Activated CD4-positive, alpha-beta T cell treated with anti-CD3 and anti-CD28 coated beads, Interleukin-2, amount 50 U/mL, for 1 hour (primary cell): ENCODE measurements at places on chromosomes 5 and 9.

GRCh38 chr9:112443200-112443599 lies 43.4 kb upstream of the KIAA1958 start:
- peak; percentile 23 for DNase-seq

DNA sequence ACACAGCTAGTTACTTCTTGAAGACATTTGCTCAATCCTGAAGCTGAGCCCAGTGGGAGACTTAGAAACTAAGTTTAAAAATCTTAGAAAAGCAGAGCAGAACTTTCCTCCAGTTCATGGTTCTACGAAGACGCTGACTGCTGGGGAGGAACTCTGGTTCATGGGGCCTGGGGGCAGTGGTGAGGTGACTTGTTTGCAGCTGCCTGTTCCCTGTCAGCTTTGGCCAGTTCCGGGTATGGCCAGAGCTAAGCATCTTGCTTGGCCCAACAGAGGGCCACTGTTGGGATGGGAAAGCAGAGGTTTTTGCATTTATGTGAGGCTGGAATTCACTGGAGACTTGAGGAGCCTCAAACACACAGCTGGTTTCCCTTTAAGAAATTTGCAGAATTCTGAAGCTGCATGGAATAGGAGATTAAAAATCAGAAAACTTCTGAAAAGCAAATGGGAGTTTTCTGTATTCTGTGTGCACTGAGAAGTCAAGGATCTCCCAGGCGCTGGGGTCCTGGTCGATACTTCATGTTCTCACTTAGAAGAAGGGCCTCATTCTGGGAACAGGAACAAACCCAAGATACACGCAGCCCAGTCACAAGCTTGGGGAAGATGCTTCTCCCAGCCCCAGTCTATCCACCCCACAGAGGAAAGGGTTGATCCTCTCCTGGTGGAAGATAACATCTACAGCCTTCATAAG lies 10.6 kb upstream of the HMHB1 start:
- no peak for DNase-seq

DNA sequence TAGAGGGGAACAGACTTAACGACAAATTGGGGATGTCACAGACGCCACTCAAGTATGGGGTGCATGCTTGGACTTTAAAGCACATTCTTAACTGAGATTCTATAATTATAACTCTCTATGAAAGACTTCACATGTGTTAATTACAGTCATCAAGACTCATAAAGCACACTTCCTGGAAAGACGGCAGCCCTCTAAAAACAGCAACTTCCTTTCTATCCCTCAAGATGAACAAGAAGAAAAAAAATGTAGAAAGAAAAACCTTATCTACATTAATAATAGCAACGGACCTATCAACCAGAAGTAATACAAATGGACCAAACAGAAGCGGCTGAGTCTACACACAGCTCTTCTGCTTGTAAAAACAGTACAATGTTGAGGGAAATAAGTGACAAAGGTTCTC lies 21.2 kb downstream of the GNAQ start:
- DNase-seq: no peak

- DNase-seq: no peak
Observed at GRCh38 chr9:92170848-92171247, 55.6 kb upstream of the SPTLC1 start.

GRCh38 chr9:93473411-93473810 lies 20.0 kb upstream of the FAM120AOS start:
- no peak for DNase-seq

DNA sequence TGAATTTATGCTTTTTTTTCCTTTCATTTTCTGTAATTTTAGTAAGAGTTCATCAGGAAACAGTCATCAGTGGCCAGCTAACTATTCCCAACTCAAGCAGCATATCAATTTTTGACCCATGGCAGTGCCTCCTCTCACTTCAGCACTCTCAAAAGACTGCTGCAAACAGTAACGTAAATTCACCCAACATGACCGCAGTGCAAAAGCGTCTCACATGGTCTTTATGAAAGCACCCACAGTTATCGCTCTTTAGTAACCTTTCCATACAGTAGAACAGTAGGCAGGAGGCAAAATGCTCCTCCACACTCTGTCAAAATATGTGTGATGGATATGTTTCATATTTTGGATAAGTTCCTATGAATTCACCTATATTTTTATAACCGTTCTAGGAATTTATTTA lies 48.6 kb downstream of the PARP8 start:
- DNase-seq: no peak

GRCh38 chr5:159106569-159107282 lies 7.0 kb upstream of the EBF1 start:
- peak; percentile 66 for DNase-seq

- DNase-seq: no peak
Observed at GRCh38 chr5:172042183-172042582, 35.7 kb upstream of the FBXW11 start.

- DNase-seq: no peak
Observed at GRCh38 chr5:166856791-166857190, 1434.7 kb upstream of the WWC1 start.

- DNase-seq: no peak
Observed at GRCh38 chr9:10858817-10859216, 246.0 kb upstream of the PTPRD start.

GRCh38 chr9:121353241-121354061 lies 16.6 kb downstream of the STOM start:
- DNase-seq: no peak

- no peak for DNase-seq
Observed at GRCh38 chr9:84867186-84867585, 197.7 kb downstream of the NTRK2 start.

DNA sequence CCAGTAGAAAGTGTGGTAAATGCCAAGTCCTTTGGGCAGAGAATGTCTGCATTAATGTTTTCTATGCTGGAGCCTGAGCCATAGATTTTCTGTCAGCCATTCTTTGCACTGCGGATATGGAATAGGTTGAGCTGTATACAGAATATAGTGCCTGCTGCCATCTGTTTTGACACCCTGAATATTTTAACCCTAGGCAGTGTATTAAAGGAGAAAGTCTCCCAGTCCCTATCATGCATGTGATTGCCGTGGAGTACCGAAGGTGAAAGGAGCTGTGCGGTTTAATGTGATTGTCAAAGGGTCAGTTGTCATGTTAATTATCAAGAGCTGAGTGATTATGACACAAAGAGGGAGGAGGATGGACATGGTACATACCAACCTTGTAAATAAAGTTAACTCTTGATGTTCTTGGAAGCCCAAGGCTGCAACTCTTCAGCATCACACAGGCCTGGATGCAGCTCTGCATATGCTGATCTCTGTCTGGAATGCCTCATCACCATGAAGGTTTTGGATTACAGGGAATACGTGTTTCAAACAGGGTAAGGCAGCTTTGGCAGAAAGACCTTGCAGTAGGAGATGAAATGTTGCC lies 247.1 kb upstream of the ELAVL2 start:
- DNase-seq: no peak

- DNase-seq: no peak
Observed at GRCh38 chr5:16626696-16627264, 10.0 kb upstream of the RETREG1 start.

- DNase-seq: no peak
Observed at GRCh38 chr9:116687754-116688135, 640 bp downstream of the TRIM32 start.

DNA sequence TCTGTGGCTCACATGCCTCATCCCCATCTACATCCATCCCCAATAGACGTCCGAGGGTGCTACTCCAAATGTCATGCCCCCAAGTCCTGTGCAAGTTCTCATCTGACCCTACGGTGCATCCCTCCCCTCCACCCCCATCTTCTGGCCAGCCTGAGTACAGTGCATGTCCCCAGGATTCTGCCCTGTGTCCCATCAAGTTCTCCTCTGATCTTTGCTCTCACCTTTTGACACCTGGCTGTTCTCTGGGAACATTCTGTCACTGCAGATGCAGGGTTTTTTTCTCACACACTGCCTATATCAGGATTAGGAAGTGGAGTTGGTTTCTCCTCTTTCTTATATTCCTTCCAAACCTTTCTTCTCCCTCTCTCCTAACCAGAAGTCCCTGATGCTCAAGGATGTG lies 377.2 kb downstream of the GADD45G start:
- DNase-seq: no peak

DNA sequence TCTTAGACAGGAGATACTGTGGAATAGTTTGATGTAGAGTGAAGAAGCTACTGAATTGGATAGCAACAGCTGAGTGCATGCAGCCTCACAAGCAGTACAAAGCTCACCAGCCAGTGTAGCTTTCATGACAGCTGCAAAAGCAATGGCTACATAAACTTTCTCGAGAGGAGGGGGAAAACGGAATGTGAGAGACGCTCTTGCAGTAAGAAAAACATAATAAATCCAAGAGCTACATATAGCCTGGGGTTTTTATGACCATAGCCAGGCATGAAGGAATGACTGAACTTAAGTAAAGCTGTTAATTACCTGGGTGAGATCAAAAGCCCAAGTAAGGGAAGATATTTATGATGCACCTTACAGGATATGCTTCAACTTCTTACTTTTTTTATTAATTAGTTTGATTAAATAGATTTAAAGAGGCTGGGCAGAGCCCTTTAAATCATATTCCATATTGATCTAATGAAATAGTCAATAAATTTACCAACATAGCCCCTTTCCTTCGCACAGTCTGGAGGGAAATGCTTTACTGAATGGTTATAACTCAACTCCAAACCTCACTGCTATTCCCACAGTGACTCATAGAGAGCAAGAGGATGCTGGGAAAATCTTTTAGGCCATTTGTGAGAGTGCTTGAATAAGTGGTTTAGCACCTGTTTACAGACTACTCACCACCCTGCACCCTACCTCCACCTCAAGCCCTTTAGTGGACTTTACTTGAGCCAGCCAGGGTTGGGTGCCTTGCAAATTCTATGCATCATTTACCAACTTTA lies 407.2 kb upstream of the CLINT1 start:
- DNase-seq: no peak

GRCh38 chr9:125472926-125473701 lies 211.5 kb downstream of the GAPVD1 start:
- DNase-seq: no peak

DNA sequence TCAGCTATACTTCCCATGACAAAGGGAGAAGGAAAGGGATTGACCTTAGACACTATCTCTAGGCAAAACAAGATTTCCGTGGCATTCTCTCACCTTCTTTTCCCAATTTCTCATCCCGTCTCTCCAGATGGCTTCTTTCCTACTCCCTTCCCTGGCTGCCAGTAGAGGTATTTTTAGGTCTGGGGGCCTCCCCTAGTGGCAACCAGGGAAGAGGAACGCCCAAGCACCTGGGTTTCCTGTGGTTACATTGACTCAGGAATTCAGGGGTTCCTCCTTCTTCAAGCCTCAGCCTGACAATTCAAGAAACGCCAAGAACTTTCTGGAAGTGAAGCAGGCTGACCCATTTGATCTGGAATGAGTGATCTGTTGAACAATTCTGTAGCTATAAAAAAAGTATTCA lies 111.5 kb upstream of the OSMR start:
- DNase-seq: no peak

DNA sequence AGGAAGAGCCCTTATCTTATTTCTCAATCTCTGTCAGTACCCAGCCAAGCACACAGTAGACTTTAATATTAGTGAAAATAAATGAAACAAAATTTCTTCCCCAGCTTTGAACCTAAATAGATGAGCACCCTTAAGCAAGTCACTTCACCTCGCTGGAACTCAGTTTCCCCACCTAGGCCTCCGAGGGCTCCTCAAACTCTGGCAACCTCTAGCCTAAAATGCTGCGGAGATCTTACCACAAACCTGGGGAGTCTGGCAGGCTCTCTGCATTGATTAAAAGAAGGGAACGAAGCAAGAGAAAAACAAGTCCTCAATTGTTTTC lies 326 bp downstream of the RIGI start:
- DNase-seq: no peak

DNA sequence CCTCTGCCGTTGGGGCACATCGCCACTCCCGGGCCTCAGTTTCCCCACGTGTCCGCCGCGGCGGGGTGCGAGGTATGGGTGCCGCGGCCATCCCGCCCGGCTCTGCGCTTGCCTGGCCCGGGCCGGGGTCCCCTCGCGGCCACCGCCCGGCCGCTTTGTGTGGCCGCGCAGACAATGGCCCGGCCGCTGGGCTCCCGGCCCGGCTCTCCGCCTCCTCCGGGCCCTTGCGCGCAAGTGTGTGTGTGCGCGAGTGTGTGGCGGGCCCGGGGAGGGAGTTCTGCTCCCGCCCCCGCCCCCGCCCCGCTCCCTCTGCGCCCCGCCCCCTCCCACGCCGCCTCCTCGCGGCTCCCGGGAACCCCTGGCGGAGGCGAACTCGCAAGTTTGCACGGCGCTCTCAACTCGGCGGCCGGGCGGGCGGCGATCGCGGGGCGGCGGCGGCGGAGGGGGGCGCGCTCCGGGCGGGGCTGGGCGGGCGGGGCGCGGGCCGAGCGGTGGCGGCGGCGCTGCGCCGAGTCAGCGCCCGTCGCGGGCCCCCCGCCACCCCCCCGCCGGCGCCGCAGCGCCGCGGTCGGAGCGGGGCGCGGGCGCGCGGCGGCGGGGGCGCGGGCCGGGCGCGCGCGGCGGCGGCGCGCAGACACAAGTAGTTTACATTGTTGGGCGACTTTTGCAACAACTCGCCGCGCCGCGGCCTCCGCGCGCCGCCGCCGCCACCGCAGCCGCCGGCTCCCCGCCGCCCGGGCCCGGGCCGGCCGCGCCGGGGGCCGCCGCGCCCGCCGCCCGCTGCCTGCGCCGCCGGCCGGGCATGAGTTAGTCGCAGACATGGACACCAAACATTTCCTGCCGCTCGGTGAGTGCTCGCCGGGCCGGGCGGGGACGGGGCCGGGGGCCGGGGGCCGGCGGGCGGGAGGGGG lies at the start of gene RXRA:
Gene RXRA, plus strand, starts transcription at position 643 of the 911 bp plus-strand sequence. Its CDS starts 177 bp downstream, at position 820.
- DNase-seq: peak; percentile 69

GRCh38 chr9:37650873-37651768 lies at the start of gene FRMPD1:
Gene FRMPD1 (plus strand): TSS chr9:37650954. CDS start chr9:37692642, 41,688 bp downstream.
- peak; percentile 52 for DNase-seq

- no peak for DNase-seq
Observed at GRCh38 chr5:38069360-38069759, 189.0 kb upstream of the EGFLAM start.

DNA sequence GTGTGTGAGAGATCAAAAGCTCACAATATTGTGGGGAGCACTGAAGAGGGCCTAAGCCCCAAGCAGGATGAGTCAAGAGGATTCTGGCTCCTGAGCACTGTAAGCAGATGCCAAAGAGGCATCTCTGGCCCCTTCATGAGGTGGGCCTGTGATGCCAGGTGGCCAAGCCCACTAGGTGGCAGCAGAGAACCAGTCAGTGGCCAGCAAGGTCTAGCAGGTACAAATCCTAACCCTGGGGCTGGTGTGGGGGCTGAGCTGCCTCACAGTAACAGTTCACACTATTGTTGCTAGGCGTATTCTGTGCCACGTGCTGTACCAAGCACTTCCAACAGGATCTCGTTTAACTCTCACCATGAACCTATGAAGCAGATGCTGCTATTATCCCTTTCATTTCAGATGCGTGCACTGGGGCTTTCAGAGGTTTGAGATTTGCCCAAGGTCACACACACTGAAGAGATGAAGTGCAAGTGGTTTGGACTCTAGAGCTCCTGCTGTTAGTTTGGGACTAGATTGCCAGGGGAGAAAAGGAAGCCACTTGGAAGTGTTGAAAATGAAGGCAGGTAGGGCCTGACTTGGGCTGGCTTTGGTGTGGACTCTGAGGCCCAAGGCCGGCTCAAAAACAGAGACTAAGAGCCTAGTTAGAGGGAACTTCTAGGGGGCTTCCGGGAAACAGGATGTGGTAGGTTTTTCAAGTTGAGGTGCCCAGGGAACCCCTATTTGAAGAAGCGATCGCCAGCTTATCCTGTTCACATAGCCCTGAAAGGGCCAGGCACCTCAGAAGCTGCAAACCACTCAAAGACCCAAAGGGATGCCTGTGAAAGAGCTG lies 4.4 kb upstream of the MLANA start:
- DNase-seq: peak; percentile 79

GRCh38 chr5:165119175-165119574 lies 1613.8 kb downstream of the MAT2B start:
- DNase-seq: no peak
